ENCODE measurements at places on chromosomes 3 and 15. TPM values are rescaled to one million over a fixed set of nuclear protein-coding genes. Genes with fewer than 3 reads are reported as not detected.

Gene CCDC14
- 33.1 TPM for total RNA-seq

Gene GHSR
- total RNA-seq = not detected

Gene TEX9
- 1.0 TPM for total RNA-seq

Gene USP50
- not detected for total RNA-seq

Gene MBNL1
- 149 TPM for total RNA-seq

Gene ISLR
- 16.1 TPM for total RNA-seq

Gene RNF7
- 73.3 TPM for total RNA-seq

Gene B3GALNT1
- 23.2 TPM for total RNA-seq

Gene MKRN2OS
- not detected for total RNA-seq

Gene ADCY5
- under 0.01 TPM for total RNA-seq

Gene CCDC13
- 1.2 TPM for total RNA-seq

Gene ITGA11
- total RNA-seq = 1.0 TPM

Gene COX17
- total RNA-seq = 24.2 TPM

Gene CEP19
- total RNA-seq = 0.89 TPM

Gene MCF2L2
- total RNA-seq = 3.2 TPM

Gene RARRES1
- 36.8 TPM for total RNA-seq

Gene CD200
- total RNA-seq = 5.0 TPM

Gene IL20RB
- total RNA-seq = 3.0 TPM

Gene KIF7
- 7.6 TPM for total RNA-seq

Gene LRRIQ4
- total RNA-seq = not detected

Gene TERC
- 92.2 TPM for total RNA-seq

Gene SYNPR
- not detected for total RNA-seq

Gene DPPA2
- not detected for total RNA-seq

Gene SMAD3
- 33.3 TPM for total RNA-seq

Gene GPR149
- total RNA-seq = not detected

Gene ROPN1
- total RNA-seq = not detected

Gene SUSD5
- total RNA-seq = 6.2 TPM

Gene CILP
- total RNA-seq = under 0.01 TPM

Gene SAMD7
- total RNA-seq = not detected

Gene GOLGA6L7
- not detected for total RNA-seq

Gene TMOD2
- 3.5 TPM for total RNA-seq

Gene SNURF
- total RNA-seq = 0.45 TPM

Gene BBX
- 35.1 TPM for total RNA-seq

Gene VPS18
- total RNA-seq = 26.6 TPM

Gene EXD1
- not detected for total RNA-seq

Gene SH2D7
- not detected for total RNA-seq

Gene NAALADL2
- 1.0 TPM for total RNA-seq

Gene FAM43A
- total RNA-seq = 1.8 TPM

Gene RASGRP1
- not detected for total RNA-seq

Gene GOLGA6L10
- under 0.01 TPM for total RNA-seq

Gene PARP14
- total RNA-seq = 12.6 TPM

Gene CYP1A2
- total RNA-seq = not detected

Gene CNTN6
- not detected for total RNA-seq

Gene KY
- total RNA-seq = not detected

Gene SPESP1
- total RNA-seq = 3.7 TPM

Gene PARP15
- under 0.01 TPM for total RNA-seq

Gene XXYLT1
- 15.5 TPM for total RNA-seq

Gene PATL2
- total RNA-seq = not detected

Gene ACSBG1
- not detected for total RNA-seq

Gene GOLGA8K
- not detected for total RNA-seq

Gene HYAL3
- total RNA-seq = 3.9 TPM

Gene EIF2A
- 89.3 TPM for total RNA-seq

Gene ARRDC4
- total RNA-seq = 6.5 TPM

Gene VPS39
- total RNA-seq = 30.9 TPM

Gene ADAMTS17
- 0.30 TPM for total RNA-seq

Gene ATP2B2
- not detected for total RNA-seq
